ENCODE measurements at places on chromosomes 7 and 10.

- DNase-seq = no peak
Measured at GRCh38 chr10:55410415-55410885, 609.4 kb upstream of the PCDH15 start.

DNA sequence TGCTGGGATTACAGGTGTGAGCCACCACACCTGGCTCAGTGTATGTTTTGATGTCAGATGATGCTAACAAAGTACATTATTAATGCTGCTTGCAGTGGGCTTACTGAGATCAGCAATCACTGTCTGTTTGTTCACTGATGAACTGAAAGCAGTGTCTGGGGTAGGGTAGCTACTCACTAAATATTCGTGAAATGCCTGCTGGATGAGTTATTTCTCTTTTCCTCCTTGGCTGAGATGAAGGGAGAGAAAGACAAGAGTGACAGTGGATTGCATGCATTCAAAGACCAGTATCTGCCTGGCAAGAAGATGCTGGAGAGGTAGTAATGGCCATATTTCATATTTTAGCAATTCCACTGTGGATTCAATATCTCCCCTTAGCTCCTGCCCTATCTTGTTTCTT, 32.3 kb downstream of the FAM107B start:
- DNase-seq = no peak

GRCh38 chr7:148590471-148590870, at the start of gene C7orf33:
Gene C7orf33, plus strand, starts transcription at chr7:148590766. Its CDS starts 160 bp downstream, at chr7:148590926.
- no peak for DNase-seq

DNA sequence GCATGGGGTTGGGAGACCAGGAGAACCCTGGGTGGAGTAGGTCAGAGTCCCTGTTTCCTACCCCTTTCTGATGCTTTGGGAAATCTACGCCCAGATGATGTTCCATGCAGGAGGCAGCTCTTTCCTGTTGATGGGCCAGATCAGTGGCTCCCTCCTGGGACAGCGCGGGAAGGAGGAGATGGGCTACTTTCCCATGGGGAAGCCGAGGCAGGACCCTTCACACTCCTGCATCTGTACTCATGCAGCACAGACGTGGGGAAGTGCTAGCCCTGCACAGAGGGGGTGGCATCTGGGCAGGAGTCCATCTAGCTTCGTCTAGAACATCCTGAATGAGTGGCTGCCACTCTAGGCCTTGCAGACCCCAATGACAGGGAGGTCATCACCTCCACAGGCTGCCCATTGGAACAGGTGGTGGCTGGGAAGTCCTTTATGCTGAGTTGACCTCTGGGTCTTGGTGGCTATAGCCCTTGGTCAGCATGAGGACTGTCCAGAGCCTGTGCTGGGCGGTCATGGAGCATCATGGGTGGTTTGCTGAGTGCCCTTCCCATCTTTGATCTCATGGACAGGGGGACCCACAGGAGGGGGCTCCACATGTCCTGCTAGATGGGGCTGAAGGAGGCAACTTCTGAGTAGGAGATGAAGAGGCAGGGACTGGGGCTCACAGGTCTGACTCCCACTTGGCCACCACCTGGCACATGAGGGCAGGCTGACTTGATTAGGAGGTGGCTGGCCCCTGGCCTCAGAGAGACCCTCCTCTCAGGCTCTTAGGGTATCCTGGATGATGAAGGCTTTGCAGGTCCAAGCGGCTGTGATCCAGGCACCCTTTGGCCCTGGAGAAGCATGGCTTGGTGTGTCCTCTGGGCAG, 24.6 kb downstream of the RAMP3 start:
- DNase-seq = no peak
